ENCODE measurements at places on chromosomes 2 and 18.

DNA sequence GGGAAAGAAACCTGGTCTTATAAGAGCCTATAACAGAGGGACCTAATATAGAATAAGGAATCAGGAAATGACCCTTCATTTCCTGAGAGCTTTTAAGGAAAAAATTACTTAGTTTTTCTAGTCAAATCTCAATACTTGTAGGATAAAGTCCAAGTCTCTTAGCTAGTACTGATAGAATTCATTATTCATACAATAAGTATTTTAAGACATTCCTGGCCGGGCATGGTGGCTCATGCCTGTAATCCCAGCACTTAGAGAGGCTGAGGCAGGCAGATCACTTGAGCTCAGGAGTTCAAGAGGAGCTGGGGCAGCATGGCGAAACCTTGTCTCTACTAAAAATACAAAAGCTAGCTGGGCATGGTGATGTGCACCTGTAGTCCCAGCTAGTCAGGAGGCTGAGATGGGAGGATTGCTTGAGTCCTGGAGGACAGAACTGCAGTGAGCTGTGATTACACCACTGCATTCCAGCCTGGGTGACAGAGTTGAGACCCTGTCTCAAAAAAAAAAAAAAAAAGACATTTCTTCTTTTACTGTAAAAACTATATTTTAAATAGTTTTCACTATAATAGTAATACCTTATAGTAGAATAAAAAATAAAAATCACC, 3.2 kb downstream of the RAB3GAP1 start:
- no peak for DNase-seq

DNA sequence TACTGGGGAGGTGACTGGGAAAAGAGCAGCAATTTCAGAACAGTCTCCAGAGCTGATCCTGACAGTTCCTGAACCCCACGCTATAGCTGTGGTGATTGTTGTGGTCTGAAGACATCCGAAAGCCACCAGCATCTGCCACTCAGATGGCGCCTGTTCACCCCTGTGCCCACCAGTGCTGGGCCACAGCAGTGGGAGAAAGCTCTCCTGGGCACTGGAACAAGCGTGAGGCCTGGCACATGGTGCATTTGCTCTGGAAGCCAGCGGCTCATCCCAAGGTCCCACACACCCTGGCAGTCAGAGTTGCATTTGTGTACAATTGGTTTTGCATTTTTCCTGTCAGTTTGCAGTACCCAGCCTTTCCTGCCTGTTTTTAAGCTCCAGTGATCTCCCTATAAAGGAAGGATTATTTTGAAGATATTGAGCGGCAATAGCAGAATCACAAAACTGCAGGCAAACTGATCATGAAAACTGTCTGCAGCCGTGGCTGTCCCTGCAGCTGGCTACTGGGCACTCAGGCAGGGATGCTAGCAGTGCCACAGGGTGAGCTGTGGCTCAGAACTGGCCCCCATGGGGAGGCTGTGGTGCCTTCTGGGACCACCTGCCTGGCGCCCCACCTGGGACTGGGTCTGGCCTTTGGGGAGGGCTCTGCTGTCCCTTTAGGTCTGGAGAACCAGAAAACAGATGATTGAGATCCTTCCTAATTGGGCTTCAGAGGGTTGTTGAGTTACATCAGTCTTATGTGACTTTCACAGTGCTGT, 30.1 kb downstream of the IMPA2 start:
- no peak for DNase-seq

GRCh38 chr2:227378371-227378782, 729 bp downstream of the TM4SF20 start:
- DNase-seq = no peak

DNA sequence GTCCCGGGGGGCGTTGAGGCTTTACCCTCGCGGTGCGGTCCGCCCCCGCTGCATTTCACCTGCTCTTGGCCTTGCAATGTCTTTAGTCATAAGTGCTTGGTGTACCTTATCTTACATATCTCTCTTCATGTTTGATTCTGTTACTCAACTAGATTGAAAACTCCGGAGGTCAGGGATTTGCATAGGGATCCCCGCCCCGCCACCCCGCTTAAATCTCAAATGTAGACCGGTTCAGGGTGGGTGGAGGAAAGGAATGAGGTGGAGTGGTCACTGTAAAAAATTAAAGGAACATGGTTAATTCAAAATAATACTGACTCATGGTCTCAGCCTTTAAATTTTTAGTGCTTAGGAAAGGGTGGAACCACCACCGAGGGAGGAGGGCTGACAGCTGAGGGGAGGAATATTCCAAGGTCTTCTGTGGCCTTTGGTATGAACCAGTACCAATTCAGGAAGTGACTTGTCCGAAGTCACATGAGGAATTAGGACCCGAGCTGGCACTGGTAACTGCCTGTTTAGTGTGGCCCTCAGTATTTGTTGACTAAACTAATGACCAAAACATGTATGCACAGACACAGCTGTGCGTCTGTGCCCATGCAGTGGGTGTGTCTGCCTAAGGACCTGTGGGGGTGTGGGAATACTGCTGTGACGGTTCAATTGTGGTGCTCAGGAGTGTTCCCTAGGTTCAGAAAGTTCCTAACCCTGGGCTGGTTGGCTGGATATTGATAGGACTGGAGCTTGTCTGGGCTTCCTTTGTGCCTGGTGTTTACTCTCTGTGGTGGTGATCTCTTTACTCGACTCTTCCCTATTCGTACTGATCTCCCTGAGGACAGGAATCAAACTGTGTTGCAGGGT, 1.0 kb downstream of the PLEKHB2 start:
- peak; percentile 61 for DNase-seq

DNA sequence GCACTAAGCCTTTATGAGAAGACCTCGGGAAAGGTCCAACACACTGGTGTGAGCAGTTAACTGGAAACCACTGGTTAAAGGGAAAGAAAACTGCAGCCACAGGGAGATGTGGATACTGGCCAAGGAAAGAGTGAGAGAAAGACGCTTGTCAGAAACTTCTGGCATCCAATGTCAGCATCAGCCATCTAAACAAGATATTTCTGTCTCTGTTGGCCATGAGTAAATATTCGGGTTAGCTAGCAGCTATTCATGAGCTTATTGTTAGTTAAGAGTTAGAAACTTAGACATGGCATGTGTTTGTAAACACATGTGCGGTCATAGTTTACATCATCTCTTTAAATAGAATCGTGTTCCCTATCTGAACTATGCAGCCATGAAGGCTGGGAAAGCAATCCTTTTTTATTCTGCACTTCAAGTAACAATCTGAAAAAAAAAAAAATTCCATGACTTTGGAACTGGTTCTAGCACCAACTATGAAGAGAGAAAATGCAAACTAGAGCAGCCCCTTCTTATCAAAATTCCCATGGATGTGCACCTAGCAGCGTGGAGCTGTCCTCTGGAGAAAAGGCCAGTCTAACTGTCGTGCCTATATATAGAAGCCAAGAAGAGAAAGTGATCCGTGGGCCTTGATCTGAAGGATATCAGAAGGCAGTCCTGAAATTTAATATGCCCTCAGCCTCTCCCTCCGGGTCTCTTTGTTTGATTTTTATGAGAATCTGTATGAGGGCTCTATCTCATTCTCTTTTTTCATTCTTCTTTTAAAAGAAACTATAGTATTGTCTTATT, 84.0 kb upstream of the RFX8 start:
- no peak for DNase-seq

DNA sequence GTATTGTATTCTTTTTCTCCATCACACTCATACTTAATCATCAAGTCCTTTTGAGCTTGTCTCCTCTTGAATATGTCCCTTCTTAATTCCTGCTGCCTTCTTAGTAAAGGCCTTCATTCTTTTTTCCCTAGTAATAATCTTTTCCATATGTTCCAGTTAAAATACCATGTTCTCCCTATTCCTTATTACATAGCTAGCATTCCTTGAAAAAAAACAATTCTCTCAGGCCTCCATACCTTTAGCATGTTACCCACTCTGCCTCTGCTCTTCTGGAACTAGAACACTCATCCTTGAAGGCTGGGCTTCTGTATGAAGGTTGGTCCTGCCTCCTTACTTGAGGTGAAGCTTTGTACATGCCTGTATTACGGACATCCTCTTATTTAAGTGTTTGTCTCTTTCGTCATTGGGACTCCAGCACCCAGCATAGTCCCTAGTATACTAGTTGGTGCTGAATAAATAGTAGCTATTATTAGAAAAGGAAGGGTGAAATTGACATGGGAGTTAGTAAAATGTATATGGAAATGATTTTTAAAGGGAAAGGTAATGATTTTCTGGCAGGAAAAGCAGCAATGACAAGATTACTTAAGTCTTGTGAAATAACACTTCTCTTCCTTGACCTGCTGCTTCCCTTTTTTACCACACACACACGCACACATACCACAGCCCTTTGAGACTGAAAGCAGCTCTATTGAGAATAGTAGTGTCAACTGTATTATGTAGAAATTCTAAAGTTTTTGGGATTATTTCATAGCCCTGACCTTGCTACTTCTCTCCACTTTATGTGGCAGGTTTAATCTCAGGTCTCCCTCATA, 45.6 kb downstream of the REL start:
- no peak for DNase-seq

DNA sequence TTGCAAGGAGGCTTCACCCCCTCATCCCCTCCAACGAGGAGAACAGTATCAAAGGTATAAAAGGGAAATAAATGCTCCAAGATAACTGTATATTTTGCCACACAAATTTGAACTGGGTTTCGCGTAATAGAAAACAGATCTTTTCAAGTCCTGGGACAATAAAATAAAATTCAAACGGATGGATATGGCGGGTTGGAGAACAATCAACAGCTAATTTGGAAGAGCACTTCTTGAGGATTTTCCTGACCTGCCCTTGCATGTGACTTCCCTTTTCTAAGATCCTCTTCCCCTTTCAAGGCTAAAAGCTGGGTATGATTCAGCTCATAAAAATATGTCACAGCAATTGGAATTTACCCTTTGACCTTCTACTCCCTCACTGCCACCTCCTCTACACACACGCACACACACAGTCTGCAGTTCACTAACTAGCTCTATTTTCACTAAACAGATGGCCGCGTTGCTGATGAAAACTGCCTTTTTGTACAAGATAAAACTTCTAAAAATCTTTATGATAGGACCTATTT, 386.9 kb downstream of the FIGN start:
- no peak for DNase-seq

GRCh38 chr2:157149270-157149669, 108.2 kb upstream of the GALNT5 start:
- no peak for DNase-seq

DNA sequence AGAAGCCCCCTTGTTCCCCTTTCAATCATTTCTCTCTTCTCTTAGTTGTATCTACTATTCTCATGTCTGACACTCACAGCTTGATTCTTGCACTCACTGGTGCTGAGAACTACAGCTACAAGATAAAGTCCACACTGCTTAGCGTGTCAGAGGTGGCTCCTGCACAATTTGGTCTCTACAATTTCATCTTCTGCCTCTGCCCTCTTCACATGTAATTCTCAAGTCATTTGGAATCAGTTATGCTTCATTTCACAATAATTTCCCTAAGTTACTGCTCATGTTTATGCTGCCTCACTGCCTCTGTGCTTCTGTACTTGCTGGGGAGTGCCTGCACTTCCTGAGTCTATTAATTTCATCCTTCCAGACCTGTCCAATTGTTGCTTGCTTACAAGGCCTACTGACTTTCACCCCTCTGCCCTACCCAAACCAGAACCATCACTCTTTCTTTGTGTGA, 11.6 kb upstream of the NAB1 start:
- DNase-seq = no peak

DNA sequence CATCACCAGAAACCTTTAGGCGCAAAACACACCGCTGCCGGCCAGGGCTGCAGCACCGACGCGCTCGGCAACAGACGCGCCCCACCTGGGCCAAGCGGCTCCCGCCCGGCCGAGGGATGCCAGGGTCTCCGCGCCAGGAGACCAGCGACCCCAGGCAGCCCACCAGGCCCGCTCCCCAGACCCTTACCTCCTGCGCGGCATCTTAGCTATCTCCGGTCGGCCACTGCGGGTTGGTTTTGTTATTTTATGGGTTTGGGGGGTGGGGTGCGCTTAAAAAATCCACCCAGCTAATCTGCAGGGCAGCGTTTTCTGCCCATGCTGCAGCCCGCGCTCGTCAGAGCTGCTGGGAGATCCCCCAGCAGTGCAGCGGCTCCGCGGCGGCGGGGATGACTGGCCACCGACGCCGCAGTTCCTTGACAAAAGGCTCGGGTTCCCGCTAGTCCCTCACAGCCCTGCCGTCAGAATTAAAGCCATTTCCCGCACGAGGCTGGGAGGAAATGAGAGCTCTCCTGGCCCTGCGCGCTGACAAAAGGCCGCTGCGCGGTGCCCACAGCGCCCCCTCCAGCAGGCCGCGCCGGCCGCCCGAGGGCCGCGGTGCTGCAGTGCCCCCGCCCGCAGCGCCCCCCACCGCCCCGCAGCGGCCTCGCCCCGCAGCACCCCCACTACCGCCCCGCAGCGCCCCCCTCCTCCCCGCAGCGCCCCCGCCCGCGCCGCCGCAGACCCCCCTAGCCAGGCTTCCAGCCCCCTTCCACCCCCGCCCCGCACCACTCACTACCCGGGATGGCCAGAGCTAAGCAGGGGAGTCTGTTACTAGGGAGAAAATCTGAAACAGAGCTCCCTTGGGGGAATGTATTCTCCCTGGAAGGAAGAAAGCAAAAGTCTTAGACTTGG, at the start of gene ADD2:
TSS of gene ADD2 (minus strand) at position 502 of the 891 bp plus-strand sequence. CDS start 61,792 bp downstream, outside the sequence.
- DNase-seq = peak; percentile 32

DNA sequence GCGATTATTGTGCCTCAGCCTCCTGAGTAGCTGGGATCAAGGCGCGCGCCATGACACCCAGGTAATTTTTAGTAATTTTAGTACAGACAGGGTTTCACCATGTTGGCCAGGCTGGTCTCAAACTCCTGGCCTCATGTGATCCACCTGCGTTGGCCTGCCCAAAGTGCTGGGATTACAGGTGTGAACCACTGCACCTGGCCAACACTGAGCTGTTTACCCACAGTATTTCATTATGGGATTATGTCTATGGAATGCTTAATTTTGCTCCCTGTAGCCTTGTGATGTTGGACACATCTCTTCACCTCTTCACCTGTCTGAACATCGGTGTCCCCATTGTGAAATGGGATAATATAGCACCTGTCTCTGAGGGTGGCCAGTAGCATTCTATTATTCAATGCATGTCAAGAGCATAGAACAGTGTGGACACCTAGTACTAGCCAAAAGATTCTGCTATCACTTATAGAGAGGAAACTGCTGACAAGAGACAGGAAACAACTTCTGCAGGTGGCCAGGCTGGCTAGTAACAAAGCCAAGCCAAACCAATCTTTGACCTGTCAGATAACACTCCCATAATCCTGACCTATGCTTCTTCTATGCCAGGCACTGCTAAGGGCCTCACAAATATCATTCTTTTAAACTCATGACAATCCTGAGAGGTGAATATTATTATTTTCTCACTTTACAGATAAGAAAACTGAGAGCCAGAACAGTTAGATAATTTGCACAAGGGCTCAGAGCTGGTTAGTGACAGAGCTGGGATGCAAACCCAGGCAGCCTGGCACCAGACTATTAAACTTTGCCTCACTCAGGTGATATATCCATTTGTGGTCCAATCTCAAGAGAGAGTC, 29.4 kb upstream of the REEP1 start:
- no peak for DNase-seq

- no peak for DNase-seq
Measured at GRCh38 chr2:134712299-134712698, 6.5 kb downstream of the TMEM163 start.

DNA sequence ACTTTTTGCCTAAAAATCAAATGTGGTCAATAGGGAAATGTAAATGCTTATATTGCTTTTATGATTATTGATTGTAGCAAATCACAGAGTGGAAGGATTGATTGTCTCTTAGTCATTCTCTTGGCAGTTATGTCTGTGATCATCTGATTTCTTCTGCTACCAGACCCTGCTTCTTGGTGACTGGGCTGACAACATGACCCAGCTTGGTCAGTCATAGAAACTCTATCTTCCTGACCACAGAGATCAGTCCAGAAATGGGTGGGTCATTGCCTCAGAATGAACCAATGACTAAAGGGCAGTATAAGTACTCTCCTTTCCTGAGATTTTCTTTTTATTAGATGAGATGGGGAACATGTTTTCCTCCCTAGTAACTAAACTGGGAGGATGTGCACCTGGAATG, 87.6 kb downstream of the MAIP1 start:
- no peak for DNase-seq

All from GM06990 (cell line).